ENCODE measurements at places on chromosomes 7 and 10. TPM values are rescaled to one million over a fixed set of nuclear protein-coding genes. Genes with fewer than 3 reads are reported as not detected.

GRCh38 chr7:154646126-154647013, 356.6 kb downstream of the PAXIP1 start:
- DNase-seq, result no peak

DNA sequence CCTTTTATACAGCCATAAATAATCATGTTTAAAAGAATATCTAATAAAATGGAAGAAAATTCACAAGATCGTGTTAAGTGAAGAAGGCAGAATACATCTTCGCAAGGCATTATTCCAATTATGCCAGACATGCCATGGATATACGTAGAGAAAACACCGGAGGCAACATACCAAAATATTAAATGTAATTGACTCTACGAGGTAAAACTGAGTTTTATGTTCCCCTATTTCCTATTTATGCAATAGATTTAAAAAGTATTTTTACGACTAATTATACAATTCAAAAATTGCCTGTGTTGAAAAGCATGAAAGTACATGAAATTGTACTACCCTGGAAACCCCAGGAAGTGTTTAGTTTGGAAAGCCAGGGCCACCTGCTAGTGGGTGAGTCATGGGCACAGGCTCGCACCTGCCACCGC, 936 bp upstream of the REPIN1 start:
- DNase-seq, result no peak

DNA sequence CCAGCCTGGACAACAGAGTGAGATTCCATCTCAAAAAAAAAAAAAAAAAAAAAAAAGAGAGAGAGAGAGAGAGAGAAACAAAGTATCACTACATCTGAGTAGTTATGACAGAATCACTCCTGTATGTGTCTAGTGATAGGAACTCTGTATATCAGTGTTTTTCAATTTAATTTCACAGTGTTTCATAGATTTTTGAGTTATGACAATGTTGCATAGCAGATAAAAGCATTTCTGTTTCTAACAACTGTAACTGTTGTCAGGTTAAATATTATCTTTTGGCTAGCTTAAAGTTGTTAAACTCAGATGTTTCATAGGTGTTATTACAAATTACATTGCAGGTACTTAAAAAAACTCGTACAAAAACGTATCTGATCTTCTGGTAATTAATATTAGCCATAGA, 60.3 kb downstream of the PLXDC2 start:
- no peak for DNase-seq

DNA sequence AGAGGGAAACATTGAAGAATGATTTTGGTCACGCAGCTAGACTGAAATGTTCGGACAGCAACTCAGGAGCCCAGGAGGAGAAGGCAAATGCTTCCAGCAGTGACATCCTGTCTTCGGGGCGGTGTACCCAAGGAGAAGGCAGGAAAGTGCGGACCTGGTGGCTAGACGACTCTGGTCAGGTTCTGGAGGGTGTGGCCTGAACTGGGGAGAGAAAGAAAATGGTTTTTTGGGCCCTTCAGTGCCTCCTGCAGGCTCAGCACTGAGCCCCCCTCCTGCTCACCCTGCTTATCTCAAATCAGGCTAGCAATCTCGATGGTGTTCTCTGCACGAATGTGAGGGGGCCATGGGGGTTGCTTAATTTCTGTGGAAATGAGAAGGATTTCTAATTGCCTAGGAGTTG, 26.7 kb upstream of the TARP start:
- DNase-seq, result no peak

The NPC1L1 gene
- total RNA-seq, result 0.12 TPM

DNA sequence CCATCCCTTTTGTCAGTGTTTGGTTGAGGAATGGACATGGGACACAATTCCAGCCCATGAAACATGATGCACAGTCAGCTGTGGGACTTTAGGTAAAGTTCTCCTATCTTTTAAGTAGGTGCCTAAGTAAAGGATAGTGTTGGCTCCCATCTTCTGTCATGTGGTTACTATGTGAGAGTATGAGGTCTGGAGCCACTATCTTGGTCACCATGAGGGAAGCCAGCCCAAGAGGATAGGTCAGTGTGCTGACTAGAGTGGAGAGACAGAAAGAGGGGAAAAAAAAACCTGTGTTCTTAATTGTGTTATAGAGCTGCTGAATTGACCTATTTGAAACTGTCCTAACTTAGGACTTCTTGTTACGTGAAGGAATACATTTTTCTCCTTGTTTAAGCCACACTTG, 89.7 kb upstream of the NAMPT start:
- no peak for DNase-seq

- DNase-seq, result no peak
Observed at GRCh38 chr10:119414081-119414611, 128.4 kb downstream of the RGS10 start.
